ENCODE measurements at places on chromosomes 6 and 20.

- DNase-seq, result no peak
These were observed 66.4 kb downstream of the STX11 start for GRCh38 chr6:144216668-144217218.

GRCh38 chr6:41164551-41165120 is 1.7 kb upstream of the TREM2 start:
- no peak for DNase-seq

GRCh38 chr6:136761227-136761922 is 30.9 kb downstream of the MAP3K5 start:
- peak; percentile 76 for DNase-seq

DNA sequence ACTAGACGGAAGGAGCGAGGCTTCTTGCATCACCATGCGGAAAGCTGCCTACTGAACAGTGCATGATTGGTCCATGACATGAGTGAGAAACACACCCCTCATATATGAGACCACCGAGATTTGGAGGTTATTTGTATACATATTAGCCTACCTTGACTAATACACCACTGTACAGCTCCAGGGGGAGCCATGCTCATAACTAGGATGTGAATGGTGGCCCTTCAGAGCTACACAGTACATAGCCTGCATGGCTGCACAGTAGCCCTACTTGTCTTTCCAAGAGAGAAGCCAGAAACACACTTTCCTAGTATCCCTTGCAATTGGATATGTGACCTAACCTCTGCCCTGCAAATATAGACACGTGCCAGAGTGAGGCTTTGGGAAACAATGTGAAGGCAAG is 21.8 kb upstream of the MCUR1 start:
- DNase-seq, result no peak

DNA sequence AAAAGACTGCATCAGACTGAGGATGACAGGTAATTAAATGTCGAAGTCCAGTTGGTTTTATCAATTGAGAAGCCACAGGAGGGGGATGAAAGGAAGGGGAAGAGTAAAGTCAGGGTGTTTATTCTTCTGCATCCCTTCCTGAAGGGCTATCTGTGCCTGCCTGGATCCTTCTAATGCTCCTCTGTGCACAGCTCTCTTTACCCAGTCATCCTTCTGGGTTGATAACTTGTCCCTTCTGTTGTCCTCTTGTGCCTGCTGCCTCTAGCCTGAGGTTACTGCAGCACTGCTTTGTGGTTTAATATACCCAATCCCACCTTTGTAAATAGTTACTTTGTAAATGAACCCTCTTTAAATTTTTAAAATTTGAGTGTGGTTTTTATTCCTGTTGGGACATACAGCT is 1127.3 kb downstream of the EPHA7 start:
- no peak for DNase-seq

Measured in right hindlimb (tissue), 1 donor.